ENCODE measurements at places on chromosomes 1 and 21.

DNA sequence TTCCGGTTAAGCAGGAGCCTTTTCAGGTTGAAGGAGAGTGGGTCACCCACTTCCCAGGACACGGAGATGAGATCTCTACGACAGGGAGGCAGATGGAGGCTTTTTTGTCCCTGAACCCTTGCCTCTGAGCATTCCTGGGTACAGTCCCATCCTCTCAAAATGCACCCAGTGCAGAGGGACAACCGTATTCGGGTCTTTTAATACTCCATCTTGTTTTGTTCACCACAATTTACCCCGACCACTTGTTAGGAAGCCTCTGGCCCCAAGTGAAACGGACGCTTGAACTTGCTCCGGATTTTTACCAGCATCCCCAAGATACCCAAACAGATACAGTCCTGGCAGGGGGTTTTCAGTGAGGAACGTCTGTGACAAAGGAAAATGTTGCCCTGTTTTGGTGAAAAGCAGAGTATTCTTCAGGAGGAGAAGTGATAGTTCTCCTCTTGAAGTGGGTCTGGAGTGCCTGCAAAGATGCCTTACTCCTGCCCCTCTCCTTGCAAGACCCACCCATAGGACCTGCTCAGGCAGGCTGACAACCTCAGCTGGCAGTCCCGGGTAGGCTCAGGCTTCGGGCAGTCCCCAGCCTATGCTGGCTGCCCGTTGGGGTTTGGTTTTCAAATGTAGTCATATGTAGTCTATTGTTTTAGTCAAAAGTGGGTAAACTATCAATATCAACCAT is 669 bp upstream of the ARL8A start:
- no peak for DNase-seq

GRCh38 chr1:216044538-216044937 is 378.7 kb downstream of the USH2A start:
- no peak for DNase-seq

DNA sequence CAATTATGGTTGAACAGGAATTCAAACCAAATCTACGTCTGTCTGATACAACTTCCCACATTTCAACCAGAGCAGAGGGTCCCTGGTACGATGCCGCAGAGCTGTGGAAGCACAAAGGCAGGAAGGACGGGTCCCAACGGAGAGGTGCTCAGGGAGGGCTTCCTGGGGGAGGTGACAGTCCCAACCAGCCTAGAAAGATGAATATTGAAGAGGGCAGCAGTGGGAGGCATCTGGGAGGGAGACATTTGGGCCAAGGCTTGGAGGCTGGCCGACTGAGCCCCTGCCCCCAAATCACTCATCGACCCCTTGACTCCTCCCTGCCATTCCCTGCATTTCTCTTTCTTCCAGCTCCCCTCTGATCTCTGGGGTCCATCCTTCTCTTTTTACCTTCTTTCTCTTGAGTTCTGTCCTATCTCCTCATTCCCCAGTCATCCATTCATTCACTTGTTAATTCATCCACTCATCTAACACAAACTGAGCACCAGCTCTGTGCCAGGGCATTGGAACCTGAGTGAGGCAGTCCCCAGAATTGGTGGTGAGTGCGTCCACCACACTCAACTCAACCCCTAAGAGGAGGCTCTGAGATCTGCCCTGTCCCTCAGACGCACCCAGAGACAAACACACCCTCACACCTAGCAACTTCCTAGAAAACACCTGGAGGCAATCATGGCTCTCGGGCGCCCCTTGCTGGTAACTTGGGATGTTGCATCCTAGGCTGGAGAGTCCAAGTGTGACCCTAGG is 13.2 kb upstream of the CELA3B start:
- DNase-seq = no peak

- DNase-seq = no peak
These were observed 149.2 kb upstream of the TMEM51 start for GRCh38 chr1:15004396-15004795.

DNA sequence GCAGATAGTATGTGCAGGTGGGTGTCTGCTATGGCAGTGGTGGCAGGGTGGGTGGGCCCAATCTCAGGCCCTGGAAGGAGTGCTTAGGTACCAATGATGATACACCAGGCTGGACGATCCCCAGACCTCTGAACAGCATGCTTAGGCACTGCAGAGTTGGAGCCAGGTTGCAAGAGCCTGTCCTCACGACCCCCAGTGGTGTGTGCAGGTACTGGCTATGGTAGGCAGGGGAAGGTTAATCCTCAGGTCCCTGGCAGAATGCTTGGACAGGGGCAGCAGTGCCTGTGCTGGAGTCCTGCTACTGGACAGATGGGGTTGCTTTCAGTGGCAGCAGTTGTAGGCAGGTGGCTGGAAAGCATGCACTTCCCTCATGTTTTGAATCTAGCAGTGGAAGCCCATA is 100.5 kb upstream of the NEK7 start:
- DNase-seq = no peak

GRCh38 chr1:6477039-6477820 is 11.3 kb upstream of the TNFRSF25 start:
- DNase-seq = no peak

GRCh38 chr1:154481053-154481452 is 21.0 kb upstream of the TDRD10 start:
- DNase-seq = no peak

GRCh38 chr1:244164511-244164890 is 113.4 kb downstream of the ZBTB18 start:
- DNase-seq = no peak

Data from erythroblast (primary cell).